Globus pallidus (tissue), 1 donor: ENCODE measurements at places on chromosomes 1 and 21.

- DNase-seq: no peak
These were observed 145.2 kb downstream of the SYT2 start for GRCh38 chr1:202564958-202565495.

DNA sequence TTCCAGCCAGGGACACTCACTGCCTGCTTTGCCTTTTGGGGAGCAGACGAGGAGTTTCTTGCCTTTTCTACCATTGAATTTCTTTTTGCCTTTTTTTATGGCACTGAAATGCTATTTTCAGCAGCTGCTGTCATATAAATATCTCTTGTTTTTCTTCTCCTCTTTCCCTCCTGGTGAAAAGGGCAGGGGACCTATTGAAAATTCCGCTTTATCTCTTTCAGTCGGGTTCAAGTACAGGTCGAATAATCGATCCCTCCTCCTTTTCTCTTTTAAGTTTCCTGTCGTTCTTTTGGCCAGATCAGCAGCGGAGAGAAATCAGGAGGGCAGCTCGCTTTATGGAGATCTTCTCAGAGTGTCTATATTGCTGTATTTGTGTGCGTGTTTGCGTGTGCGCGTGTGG is 67.4 kb upstream of the CASZ1 start:
- DNase-seq: no peak

DNA sequence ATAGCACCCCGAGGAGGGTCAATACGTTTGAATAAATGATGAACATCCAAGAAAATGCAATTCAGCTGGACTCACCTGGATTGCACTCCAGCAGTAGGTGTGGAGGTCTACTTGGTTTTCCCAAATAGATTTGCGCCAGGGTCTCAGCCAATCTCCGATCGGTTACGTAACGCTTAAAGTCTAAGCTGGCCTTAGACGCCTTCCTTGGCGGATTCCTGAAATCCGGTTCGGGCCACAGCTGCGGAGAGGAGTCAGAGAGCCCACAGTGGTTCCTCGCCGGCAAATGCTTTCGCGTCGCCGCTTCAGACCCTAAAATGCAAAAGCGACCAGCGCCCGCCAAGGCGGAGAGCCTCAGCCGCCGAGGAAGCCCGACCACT is 322 bp downstream of the TFB2M start:
- no peak for DNase-seq

DNA sequence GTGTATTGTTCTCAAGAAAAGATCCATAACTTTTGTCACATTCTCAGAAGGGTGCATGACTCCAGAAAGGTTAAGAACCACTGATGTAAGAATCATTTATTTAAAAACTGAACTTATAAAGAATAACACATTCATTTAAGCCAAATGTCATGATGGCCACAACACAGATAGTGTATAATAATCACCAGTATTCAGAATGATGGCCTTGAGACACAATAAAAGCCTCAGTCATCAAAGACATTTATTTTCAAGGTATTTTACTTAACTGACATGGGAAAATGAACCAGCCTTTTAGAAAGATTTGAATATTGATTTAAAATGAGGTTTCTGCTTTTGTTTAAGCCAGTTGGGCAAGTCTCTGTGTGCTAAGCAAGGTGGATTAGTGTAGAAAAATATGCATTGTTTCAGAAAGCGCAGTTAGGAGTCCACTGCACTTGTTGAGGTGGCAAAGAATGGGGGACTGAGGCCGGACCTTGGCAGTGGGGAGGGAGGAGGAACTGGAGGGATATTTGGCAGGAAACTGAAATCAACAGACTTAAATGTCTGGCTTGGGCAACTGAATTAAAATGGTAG is 371.9 kb upstream of the ESRRG start:
- DNase-seq: no peak

DNA sequence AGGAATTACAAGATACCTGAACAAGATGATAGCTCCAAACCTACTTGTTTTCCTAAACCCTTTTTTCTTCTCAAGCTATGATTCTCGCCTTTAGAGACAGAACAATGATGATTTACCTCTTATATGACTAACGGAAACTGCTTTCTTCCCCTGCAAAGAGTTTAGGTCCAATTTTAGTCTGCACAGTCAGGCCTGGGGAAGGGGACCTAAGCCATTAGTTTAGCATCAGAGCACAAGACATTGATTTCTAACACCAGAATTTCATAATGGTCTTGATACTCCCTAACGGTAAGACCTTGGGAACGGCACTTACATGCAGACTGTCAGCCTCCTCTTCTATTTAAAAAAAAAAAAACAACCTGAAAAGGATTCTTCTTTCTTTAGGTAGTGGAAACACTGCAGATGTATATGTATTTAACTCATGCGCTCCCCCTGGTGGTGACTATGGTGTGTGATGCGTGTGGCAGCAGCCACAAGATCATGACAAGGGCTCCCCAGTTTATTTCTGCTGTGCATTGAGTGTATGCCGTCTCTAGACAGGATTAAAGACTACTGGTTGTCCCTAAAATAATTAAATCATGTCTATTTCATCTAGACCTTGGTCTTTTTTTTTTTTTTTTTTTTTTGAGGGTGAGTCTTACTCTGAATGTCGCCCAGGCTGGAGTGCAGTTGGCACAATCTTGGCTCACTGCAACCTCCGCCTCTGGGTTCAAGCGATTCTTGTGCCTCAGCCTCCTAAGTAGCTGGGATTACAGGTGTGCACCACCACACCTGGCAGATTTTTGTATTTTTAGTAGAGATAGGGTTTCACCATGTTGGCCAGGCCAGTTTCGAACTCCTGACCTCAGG is 37.3 kb upstream of the TMEM222 start:
- peak; percentile 70 for DNase-seq

DNA sequence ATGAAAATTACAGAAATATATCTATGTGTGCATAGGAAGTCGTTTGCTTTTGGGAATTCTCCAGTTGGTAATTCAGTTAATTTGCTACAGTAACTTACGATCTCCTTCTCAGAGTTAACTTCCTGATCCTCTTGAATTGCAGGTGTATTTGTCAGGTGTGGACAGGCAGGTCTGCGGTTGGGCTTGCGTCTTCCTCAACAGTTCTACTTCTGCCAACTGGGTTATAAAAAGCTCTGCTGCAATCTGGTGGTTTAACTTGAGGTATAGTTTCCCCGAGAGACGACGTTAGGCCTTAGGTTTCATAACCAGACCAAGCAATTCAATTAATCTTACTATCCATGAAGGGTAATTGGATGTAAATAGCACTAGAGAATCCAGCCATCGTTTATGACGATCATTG is 88.2 kb downstream of the GABPA start:
- no peak for DNase-seq

DNA sequence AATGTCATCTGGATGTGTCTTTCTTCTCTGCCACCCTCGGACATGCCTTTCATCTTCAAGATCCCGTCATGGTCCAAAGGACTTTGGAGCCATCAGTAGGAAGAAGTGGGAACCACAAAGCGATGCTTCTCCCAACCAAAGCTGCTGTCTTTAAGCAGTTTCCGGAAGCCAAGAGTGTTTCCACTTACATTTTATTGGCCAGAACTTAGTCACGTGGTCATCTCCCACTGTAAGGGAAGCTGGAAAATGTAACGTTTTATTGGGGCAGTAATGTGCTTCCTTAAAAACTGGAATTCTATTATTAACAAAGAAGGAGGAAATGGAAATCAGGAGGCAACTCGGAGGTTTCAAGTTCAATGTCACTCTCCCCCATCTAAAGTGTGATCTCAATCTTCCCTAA is 170.8 kb downstream of the ATG4C start:
- DNase-seq: no peak

GRCh38 chr1:184392779-184393522 is 6.1 kb downstream of the C1orf21 start:
- no peak for DNase-seq

DNA sequence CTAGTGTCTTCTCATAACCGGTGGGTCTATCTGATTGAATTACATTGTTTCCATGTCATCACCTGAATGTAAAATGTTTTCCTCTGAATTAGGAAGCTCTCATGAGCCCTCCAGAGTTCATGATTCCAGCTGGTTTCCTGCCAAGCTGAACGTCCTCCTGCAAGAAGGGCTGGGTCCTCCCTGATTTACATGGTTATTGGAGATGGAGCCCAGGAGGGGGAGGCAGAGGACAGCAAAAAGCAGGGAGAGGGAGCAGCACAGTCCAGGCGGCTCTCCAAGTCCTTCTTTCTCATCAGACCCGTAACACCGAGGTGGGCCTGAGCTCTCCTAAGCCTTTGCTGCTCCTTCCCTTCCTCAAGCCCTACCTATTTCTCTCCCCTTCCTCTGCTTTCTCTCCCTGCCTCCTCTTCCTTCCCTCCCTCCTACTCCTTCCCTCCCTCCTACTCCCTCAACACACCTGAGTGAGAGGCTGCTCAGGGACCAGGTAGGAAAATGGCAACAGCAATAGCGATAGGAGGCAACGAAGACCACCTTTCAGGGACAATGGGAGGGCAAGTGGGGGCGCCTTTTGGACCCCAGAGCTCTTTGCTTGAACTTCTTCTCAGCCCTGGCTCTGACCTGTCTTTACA is 265.9 kb downstream of the PRDM2 start:
- peak; percentile 54 for DNase-seq

- no peak for DNase-seq
These were observed 337.4 kb downstream of the SRGAP2C start for GRCh38 chr1:121522061-121522759.

- DNase-seq: no peak
These were observed 578 bp upstream of the SESN2 start for GRCh38 chr1:28258628-28259251.

- no peak for DNase-seq
These were observed 6.0 kb upstream of the SLC27A3 start for GRCh38 chr1:153769221-153769620.

GRCh38 chr21:44296916-44297315 is 2.9 kb upstream of the PFKL start:
- DNase-seq: no peak
